ENCODE measurements at places on chromosomes 12 and 14. TPM values are rescaled to one million over a fixed set of nuclear protein-coding genes. Genes with fewer than 3 reads are reported as not detected.

DNA sequence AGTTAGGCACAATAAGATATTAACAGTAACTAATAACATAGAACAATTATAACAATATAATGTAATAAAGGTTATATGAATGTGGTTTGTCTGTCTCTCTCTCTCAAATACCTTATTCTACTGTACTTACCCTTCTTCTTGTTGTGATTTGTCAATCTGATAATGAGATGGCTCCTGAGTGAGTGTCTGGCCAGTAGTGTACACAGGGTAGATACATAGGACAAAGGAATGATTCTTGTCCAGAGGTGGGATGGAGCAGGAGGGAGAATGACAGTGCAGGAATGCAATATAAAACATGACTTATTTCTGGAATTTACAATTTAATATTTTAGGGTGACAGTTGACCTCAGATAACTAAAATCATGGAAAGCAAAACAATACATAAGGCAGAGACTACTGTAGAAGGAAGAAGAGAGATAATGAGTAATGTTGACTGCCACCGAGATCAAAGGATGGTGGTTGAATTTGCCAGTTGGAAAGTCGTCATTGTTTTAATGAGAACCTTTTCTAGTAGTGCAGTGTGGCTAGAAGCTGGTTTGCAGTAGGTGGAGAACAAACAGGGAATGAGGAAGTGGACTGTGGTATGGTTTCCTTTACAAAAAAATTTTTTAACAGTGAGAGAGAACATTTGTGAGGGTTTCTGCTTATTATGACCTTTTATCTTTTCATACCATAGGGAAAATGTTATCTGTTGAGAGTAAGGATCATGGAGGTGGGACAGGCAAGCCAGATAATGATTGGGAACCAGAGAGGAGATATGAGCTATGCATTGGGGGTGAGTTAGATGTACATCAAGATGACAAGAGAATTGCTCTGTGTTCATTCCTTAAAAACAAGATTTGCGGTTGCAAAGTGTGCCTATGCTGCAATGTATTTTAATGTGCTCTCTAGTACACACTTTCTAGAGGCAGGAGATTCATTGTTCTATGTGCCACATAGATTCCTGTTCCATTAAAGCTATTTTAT lies 458.3 kb downstream of the BTG1 start:
- no peak for DNase-seq
- H3K27me3 ChIP-seq = no peaks in the 10 kb centered on the region
- H3K4me1 ChIP-seq = no peaks in the 10 kb centered on the region
- H3K36me3 ChIP-seq = no peaks in the 10 kb centered on the region
- H3K4me3 ChIP-seq = no peak overlapping the region
- H3K27ac ChIP-seq = no peak overlapping the region

CCDC198 gene
- total RNA-seq = not detected

DNA sequence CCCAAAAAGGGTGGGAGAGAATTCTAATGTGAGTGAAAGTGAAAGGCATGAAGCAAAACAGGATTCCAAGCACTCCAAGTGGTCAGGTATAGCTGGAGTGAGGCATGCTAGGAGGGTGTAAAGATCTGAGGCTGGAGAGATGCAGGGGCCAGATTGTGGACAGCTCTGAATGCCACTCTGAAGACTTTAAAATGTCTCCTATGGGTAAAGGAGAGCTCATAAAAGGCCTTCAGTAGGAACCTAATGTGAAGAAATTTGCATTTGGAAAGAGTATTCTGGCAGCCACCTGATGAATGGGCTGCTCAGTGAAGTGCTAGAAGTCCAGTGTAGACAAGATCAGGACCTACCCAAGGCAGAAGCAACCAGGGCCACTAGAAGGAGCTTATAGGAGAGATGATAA lies 68.9 kb downstream of the DNAI7 start:
- H3K4me3 ChIP-seq = no peak overlapping the region
- no peaks in the 10 kb centered on the region for H3K36me3 ChIP-seq
- DNase-seq = no peak
- no peaks in the 10 kb centered on the region for H3K4me1 ChIP-seq

LRFN5 gene
- 0.37 TPM for total RNA-seq

FOXG1 gene
- not detected for total RNA-seq

DNA sequence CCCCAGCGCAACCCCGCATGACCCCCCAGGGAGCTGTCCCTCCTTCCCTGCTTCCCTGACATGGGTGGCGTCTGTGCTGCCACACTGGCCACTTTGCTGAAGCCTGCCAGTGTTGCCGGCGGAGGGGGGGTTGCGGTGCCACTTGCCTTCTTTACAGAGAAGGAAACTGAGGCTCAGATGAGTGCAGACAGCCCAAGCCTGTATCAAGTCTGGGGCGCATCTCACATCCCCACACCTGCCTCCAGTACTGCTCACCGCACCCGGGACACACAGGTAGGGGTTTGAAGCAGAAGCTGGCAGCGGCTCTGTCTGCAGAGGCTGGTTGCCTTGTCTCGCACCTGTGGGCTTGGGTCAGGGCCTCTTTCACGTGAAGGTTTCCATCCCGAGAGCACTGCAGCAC lies 104.7 kb upstream of the RTL1 start:
- no peak overlapping the region for H3K27ac ChIP-seq
- DNase-seq = no peak
- no peak overlapping the region for H3K4me3 ChIP-seq
- H3K27me3 ChIP-seq = no peaks in the 10 kb centered on the region

RD3L gene
- not detected for total RNA-seq

- no peaks in the 10 kb centered on the region for H3K36me3 ChIP-seq
- H3K4me1 ChIP-seq = peaks cover 26% of the 10 kb centered on the region
Measured at GRCh38 chr14:68935761-68936214, 43.3 kb downstream of the ACTN1 start.
